MCF 10A (cell line): ENCODE measurements at places on chromosomes 13 and 19.

- DNase-seq: peak; percentile 83
Observed at GRCh38 chr13:23558675-23559536, 11.3 kb upstream of the TNFRSF19 start.

GRCh38 chr19:30256496-30256850 is 115.7 kb upstream of the ZNF536 start:
- DNase-seq: no peak

- no peak for DNase-seq
Observed at GRCh38 chr13:30907121-30907861, 1.2 kb downstream of the MEDAG start.

GRCh38 chr19:3690551-3691371 is 9.5 kb downstream of the PIP5K1C start:
- DNase-seq: no peak

DNA sequence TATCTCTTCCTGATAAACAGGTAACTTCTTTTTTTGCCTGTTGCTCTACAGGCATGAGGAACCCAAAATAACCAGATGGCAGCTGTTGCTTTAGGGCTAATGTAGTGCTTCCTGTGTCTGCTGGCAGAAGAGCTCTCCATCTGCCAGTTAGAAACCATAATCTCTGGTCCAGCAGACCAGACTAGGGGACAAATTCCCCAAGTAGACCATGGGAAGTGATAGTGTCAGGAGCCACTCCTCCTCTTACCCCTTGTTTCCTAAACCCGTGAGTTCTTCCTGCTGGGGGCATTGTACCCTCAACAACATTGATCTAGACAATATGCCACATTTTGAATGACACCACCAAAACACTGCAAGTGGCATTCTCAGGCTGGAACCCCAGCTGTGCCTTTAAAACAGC is 135.9 kb downstream of the DLEU7 start:
- DNase-seq: no peak

DNA sequence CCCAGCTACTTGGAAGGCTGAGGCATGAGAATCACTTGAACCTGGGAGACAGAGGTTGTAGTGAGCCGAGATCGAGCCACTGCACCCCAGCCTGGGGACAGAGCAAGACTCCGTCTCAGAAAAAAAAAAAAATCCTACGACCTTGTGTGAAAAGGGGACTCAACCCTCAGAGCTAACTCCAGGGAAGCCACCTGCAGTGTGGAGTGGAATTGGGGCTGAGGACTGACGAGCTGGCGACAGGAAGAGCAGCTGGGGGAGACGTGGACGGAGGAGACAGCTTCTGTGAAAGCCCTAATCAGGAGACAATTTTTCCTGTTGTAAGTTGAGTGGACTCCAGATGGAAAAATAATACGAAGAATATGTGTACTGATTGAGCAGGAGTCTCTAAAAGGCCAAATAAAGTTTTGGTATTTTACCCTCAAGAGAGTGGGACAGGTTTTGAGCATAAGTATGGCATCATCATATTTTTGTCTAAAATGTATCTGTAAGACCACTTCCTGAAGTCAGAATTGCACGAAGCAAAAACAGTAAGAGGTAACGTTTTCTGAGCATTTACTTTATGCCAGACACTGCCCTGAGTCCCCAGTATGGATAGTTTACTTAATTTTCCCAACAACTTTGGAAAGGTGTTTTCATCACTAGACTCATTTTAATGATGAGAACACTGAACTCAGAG is 12.0 kb upstream of the LAIR1 start:
- DNase-seq: no peak

GRCh38 chr19:7962644-7963268 is 19.3 kb upstream of the TIMM44 start:
- DNase-seq: no peak

- peak; percentile 19 for DNase-seq
Observed at GRCh38 chr13:98988780-98989179, 10.9 kb upstream of the DOCK9 start.

GRCh38 chr19:31114585-31114984 is 234.7 kb downstream of the TSHZ3 start:
- DNase-seq: no peak

- no peak for DNase-seq
Observed at GRCh38 chr19:7690779-7691258, 10.2 kb downstream of the TRAPPC5 start.

GRCh38 chr19:17863520-17864182 is 3.9 kb downstream of the RPL18A start:
- peak; percentile 91 for DNase-seq

DNA sequence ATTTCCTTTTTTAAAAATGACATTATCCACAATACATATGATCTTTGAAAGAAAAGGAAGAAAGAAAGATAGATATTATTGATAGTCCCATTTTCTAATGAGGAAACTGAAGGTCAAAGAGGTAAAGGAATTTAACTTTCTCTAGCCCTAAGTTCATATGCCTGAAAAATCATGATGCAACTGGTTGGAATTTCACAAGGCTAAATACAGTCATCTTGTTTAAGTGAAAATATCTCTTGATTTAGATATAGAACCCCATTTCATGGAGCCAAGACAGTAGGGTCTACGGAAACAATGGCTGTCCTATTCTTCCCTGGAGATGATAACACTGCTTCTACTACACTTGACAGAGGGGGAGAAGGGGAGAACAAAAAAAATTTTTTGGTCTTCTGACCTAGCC is 366.2 kb downstream of the DNAJC15 start:
- DNase-seq: peak; percentile 2

- no peak for DNase-seq
Observed at GRCh38 chr13:23845105-23845725, 44.0 kb downstream of the MIPEP start.

- DNase-seq: no peak
Observed at GRCh38 chr13:34730961-34731360, 211.1 kb upstream of the NBEA start.
